ENCODE measurements at places on chromosomes 13 and 19.

DNA sequence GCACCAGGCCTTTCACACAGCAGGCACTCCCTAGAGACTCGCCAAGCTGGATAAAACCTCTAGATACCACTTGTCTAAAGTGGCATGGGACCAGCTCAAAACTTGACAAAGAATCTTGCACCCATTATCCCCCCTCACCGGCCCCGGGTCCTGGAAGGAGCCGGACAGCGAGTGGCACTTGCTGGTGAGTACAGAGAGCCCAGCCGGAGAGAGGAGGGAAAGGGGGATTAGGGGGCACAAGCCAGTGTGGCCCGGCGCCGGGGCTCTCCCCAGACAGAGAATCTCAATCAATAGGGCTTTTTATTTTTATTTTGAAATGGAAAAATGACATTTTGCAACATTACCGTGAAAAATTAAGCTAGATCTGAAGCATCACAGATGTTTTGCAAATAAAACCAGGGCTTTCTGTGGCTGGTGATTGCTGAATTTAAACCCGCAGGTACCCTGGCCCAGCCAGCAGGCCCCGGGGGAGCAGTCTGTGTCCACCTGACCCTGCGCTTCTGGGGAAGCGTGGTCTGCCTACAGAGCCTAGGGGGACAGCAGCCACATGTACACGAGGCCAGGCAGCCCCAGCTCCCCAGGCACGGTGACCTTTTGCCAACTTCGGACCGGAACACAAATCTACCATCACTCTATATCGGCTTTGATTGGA lies 10.0 kb upstream of the VSTM2B start:
- peak; percentile 20 for DNase-seq

DNA sequence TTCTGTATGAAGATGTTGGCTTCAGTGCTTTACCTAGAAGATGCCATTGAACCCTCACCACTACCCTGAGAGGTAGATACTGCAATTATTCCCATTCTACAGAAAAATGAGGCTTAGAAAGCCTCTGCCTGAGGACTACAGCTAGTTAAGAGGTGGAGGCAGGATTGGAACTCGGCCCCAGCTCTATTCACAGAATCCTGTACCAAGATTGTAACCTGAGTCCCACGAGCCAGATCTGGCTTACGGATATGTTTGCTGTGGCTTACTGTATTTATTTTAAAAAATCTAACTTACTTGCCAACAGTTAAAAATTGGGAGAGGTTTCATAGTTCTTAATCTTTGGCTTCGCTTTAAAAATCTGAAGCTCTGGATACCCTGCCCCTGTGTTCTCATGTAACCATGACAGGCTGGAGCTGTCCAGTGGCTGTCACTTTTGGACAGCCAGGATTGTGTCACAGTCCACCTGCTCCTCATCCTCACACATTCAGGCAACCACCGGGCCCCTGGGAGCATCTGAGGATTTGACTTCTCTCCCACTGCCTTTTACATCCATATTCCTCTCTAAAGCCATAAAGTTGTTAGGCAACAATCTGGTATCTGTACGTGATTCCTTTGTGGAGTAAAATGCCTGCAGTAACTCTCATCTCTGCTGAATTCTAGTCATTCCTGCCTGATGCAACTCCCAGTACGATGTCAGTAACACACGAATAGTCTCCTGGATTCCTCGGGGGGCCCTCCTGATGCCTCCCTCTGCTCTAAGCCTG lies 160.8 kb upstream of the SERP2 start:
- DNase-seq: peak; percentile 60

DNA sequence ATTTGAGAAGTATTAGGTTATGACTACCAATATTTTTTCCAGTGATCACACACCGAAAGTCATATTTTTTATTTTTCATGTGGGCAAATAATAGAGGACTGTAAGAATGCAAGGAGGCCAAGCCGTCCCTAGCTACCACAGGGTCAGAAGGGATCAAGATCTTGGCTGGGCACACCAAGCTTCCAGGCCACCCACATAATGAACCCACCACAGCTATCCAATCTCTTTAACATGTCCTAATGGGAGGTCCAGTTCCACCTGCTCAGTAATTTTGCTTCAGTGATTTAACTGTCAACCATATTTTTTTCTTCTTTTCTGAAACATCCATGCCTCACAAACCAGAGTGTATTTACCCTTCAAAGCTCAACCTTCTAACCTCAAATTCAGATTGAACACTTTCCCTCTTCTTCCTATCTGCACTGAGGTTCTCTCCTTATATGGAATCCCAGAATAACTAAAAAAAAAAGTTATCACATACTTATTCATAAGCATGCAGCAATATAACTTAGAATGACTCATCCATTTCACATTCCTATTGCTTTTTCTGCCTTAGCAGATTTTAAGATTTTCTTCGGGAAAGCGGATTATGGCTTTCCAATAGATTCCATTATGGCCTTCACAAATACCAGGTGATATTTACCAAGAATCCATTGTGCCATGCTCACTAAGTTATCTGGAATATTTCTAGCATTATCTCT lies 12.2 kb downstream of the ARGLU1 start:
- DNase-seq: no peak

- DNase-seq: no peak
These were observed 7.9 kb upstream of the WBP4 start for GRCh38 chr13:41053384-41053826.

DNA sequence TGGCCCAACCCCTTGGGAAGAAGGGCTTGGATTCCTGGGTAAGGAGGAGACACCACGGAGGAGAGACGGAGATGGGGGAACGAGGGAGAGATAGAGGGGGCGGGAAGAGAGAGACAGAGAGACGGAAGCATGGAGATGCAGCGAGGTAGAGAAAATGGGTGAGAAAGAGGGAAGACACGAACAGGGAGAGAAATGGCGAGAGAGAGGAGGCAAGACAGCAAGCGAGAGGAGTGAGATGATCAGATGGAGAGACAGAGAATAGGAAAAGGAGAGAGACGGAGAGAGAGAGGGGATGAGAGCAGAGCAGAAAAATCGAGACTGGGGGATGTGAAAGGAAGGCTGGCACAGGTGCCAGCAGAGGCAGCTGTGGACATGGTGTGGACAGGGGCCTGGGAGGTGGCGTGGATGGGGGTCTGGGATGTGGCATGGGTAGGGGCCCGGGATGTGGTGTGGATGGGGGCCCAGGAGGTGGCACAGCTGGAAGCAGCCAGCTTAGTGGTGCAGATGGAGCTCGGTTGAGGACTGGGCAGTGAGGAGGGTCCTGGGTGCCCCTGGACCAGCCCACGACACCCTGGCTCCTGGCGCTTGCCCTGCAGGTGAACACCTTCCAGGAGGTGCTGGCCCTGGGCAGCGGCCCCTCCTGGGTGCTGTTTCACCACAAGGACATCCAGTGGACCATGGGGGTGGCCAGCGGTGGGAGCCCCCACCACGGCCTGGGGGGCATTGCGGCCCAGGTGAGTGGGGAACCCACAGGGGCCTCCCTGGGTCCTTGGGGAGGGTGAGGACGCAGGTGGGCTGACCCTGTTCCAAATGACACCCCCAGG lies 33.9 kb downstream of the HPN start:
- no peak for DNase-seq

- peak; percentile 80 for DNase-seq
These were observed 48.0 kb downstream of the COMP start for GRCh38 chr19:18742838-18743783.
